Amygdala (tissue), 56 donors: ENCODE measurements at places on chromosomes 13 and 19.

DNA sequence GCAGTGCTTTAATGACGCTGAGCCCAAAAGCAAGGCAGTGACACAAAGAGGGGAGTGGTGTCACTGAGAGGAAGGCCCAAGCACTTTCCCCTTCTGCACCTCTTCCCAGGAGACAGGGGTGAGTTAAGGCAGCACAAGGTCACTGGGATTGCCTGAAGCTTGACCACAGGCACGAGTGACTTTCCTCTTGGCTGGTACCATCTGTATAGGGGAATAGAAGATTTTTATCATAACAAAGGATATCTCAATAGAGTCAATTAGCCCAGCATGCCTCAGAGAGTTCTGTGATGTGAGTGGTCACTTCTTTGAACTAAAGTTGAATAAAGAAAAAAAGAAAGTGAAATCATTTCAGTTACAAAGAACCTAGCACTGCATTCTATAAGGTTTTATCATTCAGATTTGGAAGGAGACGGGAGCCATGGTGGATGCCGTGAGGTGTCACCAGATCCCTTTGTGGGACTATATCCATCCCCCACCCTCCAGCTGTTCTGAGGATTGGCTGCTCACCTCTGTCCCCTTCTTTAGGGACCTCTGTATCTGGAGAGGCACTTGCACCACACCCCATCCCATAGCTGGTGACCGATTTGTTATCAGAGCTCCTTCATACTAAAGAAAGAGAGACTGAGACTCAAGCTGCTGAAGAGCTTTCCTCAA lies 291.2 kb downstream of the DCT start:
- no peak for DNase-seq

- no peak for DNase-seq
Measured at GRCh38 chr13:110812869-110813645, 99.6 kb downstream of the ING1 start.

DNA sequence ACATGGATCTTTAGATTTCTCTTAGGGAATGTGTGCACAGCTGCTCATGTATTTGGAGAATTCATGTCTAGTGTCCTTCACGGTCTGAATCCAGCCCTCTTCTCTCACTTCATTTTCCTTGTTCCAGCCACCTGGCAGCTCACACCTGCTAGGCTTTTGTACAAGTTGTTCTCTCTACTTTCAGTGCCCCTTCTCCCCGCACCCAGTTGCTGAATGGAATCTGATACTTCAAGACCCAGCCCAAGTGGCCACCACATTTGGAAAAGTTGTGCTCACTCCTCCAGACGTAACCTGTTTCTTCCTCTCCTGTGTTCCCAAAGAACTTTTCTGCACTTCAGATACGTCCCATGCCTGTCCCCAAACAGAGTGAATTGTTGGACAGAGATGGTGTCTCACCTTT lies 235.6 kb downstream of the SHISA2 start:
- DNase-seq = no peak

DNA sequence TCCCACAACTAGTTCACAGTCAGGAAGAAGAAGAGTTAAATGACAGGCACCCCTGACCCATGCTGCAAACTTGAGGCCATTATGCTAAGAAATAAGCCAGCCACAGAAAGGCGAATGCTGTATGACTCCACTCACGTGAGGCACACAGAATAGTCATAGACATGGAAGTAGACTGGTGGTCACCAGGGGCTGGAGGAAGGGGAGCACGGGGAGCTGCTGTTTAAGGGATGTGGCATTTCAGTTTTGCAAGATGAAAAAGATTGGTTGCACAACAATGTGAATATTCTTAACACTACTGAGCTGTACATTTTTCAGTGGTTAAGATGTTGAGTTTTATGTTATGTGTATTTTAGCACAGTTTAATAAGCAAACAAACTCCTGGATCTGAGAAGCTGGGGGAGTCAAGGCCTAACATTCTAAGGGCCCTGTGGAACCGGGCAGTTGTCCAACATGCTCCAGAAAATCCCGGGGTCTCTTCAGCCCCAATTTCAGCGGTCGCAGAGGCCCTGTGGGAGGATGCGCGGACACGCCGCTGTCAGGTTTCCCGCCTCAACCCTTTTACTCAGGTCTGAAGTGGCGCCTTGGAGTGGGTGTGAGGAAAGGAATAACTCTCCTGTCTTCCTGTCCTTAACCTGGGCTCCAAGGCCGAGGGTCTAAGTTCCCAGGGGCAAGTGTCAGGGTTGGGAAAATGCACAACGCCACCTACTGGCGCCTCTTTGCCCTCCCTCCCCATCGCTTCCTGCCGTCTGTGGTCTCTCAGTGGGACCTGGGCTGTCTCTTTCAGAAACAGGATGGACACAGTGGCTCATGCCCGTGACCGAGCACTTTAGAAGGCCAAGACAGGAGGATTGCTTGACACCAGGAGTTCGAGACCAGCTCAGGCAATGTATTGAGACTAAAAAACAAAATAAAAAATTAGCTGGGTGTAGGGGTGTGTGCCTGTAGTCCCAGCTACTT lies 4.4 kb upstream of the TMEM272 start:
- no peak for DNase-seq

- DNase-seq = no peak
Measured at GRCh38 chr13:106520251-106521054, 15.0 kb downstream of the EFNB2 start.

DNA sequence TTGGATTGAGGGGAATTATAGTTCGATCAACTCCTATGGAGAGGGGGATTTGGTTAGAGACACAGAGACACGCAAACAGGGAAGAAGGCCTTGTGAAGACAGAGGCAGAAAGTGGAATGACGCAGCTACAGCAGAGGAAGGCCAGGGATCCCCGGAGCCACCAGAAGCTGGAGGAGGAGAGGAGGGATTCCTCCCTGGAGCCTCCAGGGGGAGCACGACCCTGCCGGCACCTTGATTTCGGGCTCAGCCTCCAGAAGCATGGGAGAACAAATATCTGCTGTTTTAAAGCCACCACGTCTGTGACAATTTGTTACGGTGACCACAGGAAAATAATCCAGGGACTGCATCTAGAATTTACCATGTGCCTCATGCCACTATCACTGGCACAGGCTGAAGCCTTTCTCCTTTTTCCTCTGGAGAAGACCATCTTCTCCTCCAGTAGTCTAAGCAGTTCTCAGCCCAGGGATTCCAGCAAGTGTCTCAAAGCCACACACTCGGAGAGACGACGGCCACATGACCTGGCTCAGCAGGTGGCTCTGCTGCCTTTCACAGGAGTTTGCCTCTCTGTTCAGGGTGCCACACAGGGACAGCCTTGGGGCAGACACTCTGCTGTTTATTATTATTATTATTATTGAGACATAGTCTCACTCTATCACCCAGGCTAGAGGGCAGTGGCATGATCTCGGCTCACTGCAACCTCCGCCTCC lies 39.9 kb upstream of the CCNE1 start:
- no peak for DNase-seq

GRCh38 chr13:28499609-28500008 lies 4.7 kb upstream of the FLT1 start:
- DNase-seq = no peak

- DNase-seq = no peak
Measured at GRCh38 chr13:84831666-84832657, 949.7 kb upstream of the SLITRK1 start.

- no peak for DNase-seq
Measured at GRCh38 chr19:15463861-15464371, 428 bp downstream of the RASAL3 start.

GRCh38 chr13:96809366-96810096 lies 184.7 kb downstream of the OXGR1 start:
- DNase-seq = no peak

DNA sequence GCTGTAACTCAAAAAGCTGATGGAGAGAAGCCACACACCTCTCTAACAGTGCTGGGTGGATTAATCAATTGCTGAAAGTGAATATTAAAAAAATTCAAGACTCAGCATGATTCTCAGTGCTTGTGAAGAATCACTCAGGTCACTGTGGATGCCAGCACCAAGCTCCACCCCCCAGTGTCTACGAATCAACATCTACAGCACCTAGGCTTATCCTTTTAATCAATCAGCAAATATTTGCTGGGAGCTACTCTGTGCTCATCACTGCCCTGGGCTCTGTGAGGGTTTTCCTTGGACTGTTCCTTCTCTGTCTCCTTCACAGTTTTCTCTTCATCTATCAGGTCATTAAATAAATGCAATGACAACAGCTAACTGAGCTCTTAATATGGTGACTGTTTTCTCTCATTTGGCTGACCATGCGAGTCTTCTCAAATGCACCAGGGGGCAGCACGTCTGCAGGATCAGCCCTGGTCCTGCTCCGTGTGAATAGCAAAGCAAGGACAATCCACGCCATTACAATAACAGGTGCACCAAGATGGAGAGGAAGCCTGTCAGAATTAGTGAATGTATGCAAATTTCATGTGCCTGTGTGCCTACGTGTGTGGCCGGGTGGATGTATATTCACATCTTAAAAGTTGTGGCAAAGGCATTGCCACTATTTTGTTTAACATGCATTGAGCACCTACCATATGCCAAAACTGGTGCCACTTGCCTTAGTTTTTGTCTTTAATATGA lies 14.6 kb upstream of the C13orf42 start:
- no peak for DNase-seq

DNA sequence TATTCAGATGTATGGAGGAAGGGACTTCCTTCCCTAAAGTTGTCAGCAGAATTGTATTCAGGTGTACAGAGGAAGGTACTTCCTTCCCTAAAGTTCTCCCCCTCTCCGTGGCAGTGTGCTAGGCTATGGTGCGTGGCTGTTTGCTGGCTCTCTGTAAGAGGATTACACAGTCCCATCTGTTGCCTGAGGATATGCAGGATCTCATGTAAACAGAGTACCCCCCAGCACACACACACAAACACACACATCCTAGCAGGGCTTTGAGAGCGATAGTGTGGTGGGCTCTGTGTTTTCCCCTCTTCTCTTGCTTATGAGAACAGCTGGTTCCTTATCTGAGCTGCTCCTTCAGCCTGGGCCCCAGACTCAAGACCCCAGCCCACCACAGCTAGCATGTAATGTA lies 10.3 kb downstream of the NEK5 start:
- DNase-seq = no peak

DNA sequence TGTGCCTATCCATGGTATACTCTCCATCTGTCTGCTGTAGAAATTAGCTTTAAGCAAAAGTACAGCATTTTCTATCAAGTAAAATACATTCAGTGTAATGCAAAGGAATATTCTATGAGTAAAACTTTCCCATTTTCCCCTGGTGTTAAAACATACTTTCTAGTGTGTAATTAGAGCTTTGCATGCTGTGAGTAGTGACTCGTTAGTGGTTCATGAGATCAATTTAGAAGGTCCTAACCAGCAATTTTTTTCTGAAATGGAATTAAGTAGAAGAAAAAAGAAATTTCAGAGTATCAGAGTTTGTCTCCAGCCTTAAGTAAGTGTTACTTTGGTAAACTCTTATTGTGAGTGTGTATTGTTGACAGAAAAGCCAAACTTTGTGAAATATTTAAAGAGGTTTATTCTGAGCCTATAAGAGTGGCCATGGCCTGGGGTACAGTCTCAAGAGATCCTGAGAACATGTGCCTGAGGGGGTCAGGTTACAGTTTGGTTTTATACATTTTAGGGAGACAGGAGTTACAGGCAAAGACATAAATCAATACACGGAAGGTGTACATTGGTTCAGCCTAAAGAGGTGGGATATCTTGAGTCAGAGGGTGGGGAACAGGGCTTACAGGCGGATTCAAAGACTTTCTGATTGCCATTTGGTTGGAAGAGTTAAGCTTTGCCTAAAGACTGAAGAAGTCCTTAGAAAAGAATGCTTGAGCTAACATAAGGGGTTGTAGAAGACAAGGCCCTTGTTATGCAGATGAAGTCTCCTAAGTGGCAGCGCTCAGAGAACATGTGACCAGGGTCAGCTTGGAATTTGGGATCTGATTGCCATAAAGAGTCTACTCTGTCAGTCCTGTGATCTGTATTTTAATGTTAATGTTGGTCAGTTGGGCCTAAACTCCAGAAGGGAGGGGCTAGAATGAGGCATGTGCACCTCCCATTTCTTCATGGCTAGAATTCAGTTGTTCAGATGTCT lies 25.5 kb downstream of the FAM187B start:
- DNase-seq = no peak

- no peak for DNase-seq
Measured at GRCh38 chr13:51025245-51025905, 85.7 kb downstream of the C13orf42 start.

- no peak for DNase-seq
Measured at GRCh38 chr13:101455863-101456262, 3.4 kb downstream of the ITGBL1 start.

- DNase-seq = peak; percentile 50
Measured at GRCh38 chr19:48819366-48819816, 8.6 kb upstream of the BCAT2 start.

DNA sequence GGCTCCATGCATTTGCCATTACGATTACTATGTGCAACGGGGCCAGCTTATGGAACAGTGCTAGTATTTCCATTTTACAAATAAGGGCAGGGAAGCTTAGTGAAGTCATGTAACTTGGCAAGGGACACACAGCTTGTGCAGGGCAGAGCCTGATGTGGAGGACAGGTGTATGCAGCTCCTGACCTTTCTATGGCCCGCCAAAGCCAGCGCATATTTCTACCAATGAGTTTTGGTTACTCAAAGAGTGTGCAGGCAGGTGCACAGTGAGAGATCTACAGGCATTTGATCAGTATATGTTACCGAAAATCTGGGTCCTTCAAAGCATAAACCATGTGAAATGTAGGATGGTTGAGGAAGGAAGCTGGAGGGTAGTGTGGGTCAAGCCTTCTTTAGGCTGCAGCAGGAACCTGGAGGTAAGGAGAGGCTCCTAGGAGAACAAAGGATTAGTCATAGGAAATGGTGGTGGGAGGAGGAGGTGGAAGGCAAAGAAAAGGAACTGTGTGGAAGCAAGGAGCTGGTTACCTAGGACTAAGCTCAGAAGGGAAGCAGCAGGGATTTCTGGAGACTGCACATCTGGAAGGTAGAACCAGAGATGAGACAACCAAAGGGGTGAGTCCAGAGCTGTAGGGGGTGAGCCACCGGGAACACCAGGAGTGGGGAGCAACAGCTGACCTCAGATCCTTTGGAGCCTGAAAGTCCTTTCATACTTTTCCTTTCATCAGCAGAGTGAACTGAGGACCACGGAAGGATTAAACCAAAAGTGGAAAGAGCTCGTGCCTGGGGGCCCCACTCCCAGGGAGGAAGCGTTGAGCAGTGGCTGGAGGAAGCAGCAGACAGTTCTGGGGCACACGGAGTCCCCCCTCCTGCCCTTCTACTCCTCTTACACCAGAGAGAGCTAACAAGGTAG lies 4.2 kb upstream of the PDX1 start:
- DNase-seq = no peak

DNA sequence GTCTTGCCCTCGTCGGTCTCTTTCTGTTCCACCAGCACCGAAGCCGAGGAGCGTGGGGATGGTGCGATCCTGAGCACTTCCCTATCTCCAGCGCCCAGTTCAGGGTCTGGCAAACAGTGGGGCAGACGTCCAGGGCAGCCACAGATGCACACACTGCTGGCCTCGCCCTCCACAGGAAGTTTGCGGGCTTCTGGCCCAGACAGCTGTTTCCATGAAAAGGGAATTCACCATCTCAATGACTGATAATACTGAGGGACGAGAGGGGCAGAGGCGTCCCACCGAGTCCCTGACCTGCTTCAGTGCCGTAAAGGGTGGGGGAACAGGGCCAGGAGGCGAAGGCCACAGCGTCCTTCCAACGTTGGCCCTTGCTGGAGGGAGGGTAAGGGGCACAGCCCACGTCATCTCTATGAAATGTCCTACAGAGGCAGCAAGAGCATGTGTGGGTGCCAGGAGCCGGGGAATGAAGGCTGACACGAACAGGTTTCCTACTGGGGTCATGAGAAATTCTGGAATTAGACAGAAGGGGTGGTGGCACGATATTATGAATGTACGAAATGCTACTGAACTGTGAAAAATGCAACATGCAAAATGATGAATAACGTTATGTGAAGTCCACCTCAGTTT lies 19.5 kb downstream of the SHC2 start:
- DNase-seq = no peak
